Activated CD8-positive, alpha-beta memory T cell treated with anti-CD3 and anti-CD28 coated beads for 4 hours (primary cell): ENCODE measurements at places on chromosomes 2 and 18.

DNA sequence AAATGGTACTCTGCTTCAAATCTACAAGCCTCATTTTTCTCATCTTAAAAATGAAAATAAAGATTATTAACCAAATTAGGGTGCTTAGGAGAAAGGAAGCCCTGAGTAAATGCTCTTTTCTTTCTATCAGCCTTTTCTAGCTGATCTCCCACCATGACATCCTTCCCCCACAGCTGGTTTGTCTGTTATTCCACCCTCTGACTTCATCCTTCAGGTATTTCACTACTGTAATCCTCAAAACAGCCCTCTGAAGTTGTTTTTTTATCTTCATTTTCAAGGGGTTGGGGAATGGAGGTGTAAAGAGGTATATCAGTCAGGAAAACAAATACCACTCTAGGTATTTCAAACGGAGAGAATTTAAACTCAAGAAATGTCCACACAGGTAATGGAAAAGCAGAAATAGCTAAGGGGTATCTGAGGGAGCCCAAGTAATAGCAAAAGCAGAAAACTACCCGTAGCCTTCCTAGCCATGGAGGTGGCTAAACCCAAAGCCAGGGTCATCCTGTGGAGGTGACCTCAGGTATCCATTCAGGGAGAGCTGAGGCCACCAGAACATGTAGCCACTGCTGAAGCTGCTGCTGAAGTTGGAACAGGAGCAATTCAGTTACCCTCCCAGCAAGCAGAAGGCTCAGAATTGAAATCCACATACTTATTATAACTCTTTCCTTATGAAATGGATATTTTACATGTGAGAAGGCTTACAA is 990.9 kb upstream of the ACVR2A start:
- no peak for DNase-seq

DNA sequence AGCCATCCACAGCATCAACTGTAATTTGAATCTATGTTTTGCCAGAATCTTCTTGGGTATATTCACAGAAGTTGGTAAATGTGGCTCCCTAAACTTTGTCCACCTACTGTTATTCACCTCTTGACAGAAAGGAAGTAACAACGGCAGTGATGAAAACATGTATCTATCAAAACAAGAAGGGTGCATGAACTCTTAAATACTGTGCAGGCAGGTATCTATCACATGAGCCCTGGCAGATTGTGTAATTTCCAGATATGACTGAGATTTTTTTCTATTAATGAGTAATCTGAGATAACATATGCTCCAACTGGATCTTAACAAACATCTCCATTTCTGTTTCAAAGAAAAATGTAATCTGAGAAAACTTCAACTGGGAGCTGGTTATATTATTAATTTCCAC is 36.6 kb downstream of the SFT2D3 start:
- no peak for DNase-seq

- DNase-seq = no peak
These were observed 70.9 kb upstream of the LYPD6B start for GRCh38 chr2:148967578-148967977.

GRCh38 chr2:20093263-20094141 is 42.1 kb upstream of the LAPTM4A start:
- DNase-seq = no peak

DNA sequence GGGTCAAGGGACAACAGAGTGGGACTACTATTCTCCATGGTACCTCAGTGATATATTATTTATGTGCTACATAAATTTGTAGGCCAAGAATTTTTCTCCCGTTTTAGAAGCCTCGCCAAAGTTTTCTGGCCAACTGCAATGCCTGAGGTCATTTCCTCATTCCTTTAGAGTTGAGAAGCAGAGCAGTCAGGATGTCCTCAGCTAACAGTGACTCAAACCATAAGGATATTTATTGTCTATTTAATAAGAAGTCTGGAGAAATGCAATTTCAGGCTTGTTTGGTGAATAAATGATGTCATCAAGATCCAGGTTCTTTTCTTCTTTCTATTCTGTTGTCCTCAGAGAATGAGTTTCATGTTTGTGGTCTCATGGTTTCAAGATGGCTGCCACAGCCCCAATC is 91.0 kb downstream of the ADCYAP1 start:
- DNase-seq = no peak

- peak; percentile 52 for DNase-seq
These were observed 14.9 kb upstream of the CNNM3 start for GRCh38 chr2:96801005-96801785.

GRCh38 chr2:45938649-45939511 is 287.4 kb downstream of the PRKCE start:
- DNase-seq = no peak

DNA sequence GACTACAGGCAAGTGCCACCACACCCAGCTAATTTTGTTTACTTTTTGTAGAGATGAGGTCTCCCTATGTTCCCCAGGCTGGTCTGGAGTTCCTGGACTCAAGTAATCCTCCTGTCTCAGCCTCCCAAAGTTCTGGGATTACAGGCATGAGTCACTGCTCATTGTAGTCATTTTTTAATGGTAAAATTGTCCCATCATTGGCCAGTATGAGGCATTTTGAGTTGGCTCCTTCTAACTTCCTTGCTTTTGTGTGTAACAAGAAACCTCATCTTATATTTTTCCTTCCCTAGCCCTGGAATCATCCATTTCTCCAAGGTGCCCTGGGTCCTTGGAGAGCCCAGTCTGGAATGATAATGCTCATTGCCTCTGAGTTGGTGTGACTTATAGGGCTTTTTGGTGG is 148.5 kb downstream of the INHBB start:
- no peak for DNase-seq

DNA sequence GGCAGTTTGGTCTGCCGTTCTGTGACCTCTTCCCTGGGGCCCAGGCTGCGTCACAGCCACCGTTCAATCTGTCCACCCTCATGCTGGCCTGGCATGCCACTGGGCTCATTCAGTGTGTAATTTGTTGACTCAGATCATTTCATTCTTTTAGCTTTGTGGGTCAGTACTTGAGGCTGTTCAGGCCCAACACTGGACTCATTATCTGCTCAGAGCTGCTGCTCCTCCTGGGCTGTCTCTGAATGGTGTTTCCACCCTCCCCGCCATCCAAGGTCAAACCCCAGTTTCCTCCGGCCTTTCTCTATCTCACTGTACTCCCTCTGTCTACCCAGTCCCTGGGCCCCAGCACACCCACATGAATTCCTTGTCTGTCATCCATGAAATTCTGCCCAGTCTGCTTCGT is 152.4 kb upstream of the NCK2 start:
- no peak for DNase-seq

DNA sequence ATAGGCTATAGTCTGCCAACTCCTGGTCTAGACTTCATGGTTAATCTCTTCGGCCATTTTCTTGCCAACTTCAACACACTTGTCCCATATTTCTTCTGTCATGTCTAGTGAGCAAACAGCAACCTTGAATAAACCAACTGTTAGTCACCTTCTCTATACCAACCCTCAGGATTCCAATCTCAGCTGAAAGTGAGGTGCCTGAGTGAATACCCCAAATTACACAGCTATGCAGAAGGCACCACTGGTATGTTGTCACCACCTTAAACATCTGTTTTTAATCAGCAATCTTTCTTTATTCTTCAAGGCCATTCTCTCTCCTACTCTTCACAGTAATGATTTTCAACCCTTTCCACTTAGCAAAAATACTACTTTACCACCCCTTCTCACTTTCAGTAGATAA is 39.3 kb downstream of the THOC1 start:
- no peak for DNase-seq

DNA sequence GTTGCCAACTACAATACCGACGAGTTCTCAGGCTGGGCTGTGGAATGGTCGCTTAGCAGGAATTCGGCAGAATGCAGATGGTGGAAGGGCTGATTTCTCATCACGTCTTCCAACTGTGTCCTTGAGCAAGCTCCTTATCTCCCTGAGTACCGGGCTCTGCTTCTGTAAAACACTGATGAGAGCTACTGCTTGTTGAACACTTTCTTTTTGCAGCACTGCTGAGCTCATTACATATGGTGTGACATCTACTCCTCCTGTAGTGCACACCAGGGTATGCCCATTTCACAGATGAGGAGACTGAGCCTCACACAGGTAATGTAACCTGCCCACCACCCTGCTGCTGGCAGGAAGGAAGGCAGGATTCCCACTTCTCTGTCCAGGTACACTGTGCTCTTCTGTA is 8.3 kb downstream of the IL1R2 start:
- DNase-seq = no peak
